Osteoblast (primary cell): ENCODE measurements at places on chromosomes 11 and 22.

DNA sequence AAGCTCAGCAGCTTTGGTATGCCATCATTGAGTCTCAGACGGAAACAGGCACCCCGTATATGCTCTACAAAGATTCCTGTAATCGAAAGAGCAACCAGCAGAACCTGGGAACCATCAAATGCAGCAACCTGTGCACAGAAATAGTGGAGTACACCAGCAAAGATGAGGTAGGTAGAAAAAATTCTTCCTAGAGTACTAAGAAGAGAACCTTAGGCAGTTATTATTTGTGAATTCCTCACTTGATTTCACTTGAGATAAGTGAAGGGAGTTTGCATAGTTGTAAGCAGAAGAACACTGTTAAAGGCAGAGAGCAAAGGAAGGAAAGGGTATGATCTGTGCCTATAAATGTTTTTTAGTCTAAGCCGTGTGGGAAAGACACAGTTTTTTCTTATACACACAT, 28.6 kb downstream of the RRM1 start:
- no peak for DNase-seq

- peak; percentile 19 for DNase-seq
Observed at GRCh38 chr11:68340003-68340767, 27.8 kb downstream of the LRP5 start.

GRCh38 chr11:65560555-65561418, 2.6 kb upstream of the LTBP3 start:
- DNase-seq: peak; percentile 94

- no peak for DNase-seq
Observed at GRCh38 chr11:36306888-36307287, 10.8 kb downstream of the PRR5L start.

GRCh38 chr11:35274909-35275785, 136.2 kb downstream of the CD44 start:
- no peak for DNase-seq

DNA sequence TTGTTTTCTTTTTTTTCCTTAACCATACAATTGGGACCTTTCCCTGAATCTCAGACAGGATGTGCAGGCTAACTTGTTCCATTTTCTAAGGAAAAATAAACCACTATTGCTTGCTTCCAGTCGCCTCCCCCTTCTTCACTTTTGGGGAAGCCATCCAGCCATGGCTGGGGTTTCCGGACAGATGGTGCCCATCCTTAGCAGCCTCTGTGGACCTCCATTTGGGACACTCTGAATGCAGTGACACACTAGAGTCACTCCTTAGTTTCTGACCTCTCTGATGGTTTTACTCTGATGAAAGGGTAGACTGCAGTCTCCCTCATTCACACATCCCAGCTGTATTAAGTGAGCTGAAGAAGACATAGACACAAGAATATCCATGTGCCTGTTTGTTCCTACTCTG, 147.3 kb downstream of the COMMD9 start:
- DNase-seq: no peak

DNA sequence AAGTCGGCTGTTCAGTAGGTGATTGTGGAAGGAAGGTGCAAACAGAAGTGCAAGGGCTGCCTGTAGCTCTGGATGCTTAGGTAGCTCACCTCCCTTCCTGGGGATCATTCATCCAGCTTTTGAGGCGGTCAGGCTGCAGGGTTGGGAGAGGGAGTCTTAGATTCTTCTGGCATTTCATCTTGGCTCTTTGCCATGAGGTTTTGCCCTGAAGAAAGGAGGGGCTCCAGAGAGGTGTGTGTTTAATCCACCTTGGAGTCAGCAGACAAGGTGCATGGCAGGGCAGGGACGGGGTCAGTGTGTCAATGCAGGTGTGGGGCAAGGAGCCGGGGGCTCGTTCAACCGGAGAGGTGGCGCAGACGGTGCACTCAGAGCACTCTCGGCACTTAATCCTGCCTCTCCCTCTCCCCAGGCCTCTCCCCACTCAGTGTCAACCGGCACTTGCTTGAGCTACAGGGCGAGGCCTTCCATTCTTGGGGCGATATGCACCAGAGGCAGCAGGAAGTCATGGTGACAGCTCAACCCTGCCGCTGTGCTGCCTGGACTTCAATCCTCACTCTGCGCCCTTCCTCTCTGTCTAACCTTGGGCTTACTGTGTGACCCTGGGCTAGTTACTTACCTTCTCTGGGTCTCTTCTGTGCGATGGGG, 7.2 kb downstream of the ADAMTS15 start:
- DNase-seq: no peak

DNA sequence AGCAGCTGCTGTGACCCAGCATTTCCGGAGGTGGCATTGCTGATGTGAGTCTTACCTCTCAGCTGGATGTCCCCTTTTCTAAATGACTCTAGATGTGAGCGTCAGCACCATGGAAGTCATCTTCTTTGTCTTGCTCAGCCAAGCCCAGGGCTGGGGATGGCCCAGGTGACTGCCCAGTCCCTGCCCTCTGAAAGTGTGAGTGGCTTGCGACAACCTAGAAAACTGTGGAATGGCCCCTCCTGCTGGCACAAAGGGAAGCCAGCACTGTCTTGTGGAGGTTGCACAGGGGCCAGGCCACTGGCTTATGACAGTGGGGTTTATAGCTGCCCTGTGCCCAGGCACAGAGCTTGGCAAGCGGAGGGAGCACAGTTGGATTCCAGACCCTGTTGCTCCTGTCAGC, 6.2 kb downstream of the TUB start:
- DNase-seq: peak; percentile 75

GRCh38 chr11:133991101-133991500, 34.3 kb upstream of the IGSF9B start:
- DNase-seq: no peak

DNA sequence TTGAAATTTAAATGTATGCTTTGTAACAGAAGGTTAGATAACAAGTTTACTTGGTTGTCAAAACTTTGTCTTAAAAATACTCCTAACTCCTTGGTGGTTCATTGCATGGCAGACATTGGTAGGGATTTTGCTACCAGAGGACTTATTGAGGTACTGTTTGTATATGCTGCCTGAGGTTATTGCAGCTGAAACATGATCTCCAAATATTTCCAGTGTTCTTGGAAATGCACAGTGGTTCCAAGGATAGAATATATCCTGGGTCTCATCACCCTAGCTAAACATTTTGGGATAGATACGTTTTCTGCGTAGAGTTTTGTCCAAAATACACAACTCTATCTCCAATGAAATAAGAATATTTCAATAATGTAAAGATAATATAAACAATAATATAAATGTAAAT, 109.2 kb downstream of the RAB38 start:
- DNase-seq: no peak

DNA sequence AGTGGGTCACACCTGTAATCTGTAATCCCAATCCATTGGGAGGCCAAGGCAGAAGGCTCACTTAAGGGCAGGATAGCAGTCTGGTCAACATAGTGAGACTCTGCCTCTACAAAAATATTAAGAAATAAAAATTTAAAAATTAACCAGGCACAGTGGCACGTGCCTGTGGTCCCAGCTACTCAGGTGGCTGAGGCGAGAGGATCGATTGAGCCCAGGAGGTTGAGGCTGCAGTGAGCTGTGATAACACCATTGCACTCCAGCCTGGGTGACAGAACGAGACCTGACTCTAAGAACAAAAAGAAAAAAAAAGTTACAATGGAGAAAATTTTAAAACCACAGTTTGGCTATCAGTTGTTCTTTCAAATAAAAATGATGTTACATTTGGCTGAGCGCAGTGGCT, 13.4 kb upstream of the SYNGR1 start:
- no peak for DNase-seq

DNA sequence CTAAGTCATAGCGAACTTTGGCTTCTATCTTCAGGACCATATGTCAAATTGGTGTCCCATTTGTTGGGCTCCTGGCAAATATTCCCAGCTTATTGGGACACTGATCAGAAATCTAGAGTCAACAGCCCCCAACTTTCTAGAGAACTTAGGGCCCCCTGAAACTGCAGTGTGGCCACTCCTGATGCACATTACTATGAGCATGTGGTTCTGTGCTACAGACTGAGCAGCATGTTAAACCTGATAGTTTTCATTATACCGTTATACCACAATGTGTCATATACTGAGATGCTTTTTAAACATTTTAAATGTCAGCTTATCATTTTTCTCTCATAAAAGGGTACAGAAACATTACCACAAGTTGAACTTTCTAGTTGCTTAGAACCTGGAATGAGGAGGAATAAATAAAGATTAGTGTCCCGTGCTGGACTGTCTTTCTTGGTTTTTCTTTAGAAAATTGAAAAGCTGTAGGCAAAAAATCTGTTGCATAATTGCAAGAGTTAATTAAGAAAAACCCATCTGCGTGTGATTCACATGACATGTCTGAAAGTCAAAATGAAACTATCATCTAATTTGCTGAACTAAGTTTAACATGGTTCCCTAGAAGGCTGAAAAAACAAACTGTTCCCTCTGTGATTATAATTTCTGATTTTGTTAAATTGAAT, 16.4 kb upstream of the CTSC start:
- no peak for DNase-seq

- no peak for DNase-seq
Observed at GRCh38 chr11:78161346-78161745, 21.9 kb upstream of the ALG8 start.

- no peak for DNase-seq
Observed at GRCh38 chr11:113059548-113059947, 98.3 kb downstream of the NCAM1 start.

DNA sequence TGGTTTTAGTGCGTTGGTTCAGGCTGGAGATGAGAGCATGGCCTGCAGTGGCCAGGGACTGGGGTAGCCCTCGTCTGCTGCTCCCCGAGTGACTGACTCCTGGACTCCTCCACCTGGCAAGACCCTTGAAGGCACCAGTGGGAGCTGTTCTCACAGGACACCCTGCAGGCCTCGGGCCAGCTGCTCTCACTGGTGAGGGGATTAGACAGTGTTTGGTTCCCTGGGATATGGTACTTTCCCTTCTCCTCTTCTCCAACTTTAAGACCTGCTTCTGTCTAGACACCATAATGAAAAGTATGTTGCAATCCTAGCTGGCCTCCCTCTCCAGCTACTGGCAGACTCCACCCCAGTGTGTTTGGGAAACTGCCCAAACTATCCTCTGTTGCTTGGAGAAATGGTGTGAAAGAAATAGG, 168.8 kb upstream of the CADM1 start:
- DNase-seq: no peak

DNA sequence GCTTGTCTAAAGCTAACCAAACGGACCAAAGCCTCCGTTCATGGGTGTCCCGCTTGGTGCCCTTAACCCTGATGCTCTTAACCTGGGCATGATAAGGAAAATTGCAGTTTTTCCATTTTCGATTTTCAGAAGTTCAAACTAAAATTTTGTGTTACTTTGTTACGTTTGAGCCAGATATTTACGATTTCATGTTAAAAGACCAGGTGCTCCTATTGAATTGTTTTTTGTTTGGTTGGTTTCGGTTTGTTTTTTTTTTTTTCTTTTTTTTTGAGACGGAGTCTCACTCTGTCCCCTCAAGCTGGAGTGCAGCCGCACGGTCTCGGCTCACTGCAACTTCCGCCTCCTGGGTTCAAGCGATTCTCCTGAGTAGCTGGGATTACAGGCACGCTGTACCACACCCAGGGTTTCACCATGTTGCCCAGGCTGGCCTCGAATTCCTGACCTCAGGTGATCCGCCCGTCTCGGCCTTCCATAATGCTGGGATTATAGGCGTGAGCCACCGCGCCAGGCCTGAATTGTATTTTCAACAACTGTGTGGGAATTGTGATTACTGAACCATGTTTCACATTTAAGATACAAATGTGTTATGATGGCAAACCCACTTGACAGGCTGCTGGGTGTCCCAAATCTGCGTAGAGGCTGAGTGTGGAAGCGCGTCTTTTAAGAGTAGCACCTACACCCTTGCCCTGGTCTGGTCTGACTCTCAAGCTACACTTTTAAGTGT, 864 bp upstream of the USP28 start:
- peak; percentile 29 for DNase-seq

GRCh38 chr11:33965032-33965431, 73.2 kb upstream of the LMO2 start:
- no peak for DNase-seq

DNA sequence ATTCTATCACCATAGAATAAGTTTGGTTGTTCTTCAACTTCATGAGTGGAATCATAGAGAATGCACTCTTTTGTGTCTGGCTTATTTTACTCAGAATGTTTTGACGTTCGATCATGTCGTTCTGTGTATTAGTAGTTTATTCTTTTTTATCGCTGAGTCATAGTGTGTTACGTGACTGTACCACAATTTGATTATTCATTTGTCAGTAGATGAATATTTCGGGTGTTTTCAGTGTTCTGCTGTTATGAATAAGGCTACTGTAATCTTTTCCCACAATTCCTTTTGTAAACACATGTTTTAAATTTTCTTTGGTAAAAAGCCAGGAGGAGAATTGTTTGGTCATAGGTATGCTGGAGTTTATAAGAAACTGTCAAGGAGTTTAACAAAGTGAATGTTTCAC, 279.9 kb upstream of the B3GAT1 start:
- no peak for DNase-seq

DNA sequence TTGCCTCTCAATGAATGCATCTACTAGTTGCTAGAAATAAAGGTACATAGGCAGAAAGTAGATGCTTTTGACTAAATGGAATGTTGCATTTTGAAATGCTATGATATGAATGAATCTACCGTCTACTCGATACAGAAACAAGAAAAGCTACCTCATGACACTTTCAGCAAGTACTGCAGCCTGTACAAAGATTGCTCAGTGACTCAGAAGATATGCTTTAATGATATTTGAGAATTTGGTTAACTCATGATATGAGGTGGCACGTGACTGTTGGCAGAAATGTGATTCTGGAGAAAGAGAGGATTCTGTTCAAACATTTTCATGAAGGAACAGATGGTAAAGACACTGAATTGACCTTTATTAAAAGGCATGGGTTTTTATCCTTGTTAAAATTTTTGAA, 76.0 kb downstream of the HSD17B12 start:
- peak; percentile 88 for DNase-seq

- DNase-seq: peak; percentile 43
Observed at GRCh38 chr22:41555325-41555982, 5.4 kb upstream of the CSDC2 start.

DNA sequence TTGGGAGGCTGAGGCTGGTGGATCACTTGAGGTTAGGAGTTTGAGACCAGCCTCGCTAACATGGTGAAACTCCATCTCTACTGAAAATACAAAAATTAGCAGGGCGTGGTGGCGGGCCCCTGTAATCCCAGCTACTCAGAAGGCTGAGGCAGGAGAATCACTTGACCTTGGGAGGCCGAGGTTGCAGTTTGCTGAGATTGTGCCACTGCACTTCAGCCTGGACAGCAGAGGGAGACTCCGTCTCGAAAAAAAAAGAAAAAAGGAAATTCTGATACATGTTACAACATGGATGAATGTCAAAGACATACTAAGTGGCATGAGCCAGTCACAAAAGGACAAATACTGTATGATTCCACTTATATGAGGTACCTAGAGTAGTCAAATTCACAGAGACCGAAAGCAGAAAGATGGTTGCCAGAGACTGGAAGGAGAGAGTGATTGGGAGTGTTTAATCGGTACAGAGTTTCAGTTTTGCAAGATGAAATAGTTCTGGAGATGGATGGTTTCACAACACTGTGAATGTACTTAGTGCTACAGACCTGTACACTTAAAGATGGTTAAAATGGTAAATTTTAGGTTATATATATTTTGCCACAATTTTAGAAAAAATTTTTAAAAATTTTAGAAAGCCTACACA, 92.3 kb downstream of the BLID start:
- DNase-seq: no peak

GRCh38 chr11:31968461-31969358, 122.2 kb upstream of the RCN1 start:
- peak; percentile 87 for DNase-seq
